ENCODE measurements at places on chromosomes 5 and 9. TPM values are rescaled to one million over a fixed set of nuclear protein-coding genes. Genes with fewer than 3 reads are reported as not detected.

Gene PKD2L2
- total RNA-seq = 0.48 TPM

Gene SLC45A2
- not detected for total RNA-seq

DNA sequence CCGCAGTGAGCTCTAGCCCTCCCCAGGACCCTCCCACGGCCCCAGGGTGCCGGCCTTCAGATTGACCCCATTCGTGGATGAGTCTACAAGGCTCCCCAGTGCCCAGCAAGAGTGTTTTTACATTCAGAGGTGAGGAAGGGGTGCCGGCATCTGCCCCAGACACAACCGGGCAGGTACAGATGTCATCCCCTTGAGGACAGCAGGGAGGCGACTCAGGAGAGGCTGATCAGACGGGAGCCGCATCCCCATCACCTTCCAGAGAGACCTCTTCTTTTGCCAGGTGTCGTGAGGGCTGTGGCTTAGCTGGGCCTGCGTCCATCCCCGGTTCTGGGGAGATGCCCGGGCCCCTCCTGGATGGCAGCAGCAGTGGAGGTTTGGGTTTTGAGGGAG, 4.3 kb upstream of the LRRC14B start:
- DNase-seq = peak; percentile 24

DNA sequence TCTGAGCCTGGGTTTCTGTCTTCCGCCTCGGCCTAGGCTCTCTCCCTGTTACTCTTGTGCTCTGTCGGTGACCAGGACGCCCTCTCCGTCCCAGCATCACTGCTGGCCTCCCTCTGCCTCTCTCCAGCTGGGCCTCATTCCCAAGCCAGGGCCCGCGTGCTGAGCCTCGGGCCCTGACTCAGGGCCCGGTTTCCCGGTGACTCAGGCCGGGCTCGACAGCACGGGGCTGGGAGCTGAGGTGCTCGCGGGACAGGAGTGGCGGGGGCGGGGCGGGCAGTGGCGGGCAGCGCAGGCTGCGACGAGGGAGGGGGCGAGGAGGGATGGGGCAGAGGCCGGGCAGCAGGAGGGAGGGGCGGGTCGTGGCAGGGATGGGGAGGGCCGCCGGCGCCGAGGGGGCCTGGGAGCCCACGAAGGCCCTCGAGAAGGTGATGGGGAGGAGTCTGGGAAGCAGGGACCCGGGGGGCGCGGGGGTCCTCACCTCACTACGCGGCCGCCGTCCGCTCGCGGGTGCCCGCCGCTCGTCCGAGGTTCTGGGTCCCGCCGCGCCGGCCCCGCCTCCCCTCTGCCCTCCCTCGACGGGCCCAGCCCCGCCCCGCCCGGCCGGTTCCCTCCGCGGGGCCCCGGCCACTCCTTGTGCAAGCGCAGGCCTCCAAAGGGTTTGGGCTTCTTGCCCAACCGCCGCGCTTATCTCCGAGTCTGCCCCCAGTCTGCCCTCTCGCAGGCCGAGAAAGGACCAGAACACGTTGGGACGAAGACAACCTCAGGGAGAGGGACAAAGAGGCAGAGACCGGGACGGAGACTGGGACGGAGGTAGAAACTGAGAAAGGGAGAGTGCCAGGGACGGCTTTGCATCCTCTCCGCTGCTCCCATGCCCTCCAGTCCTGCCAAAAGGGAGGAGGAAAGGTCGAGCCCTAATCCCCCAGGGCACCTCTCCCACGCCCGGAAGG, at the start of gene ARAP3:
Gene ARAP3, minus strand, starts transcription at position 536 of the 947 bp plus-strand sequence. CDS start 1,744 bp downstream, outside the sequence.
- DNase-seq = peak; percentile 94

DNA sequence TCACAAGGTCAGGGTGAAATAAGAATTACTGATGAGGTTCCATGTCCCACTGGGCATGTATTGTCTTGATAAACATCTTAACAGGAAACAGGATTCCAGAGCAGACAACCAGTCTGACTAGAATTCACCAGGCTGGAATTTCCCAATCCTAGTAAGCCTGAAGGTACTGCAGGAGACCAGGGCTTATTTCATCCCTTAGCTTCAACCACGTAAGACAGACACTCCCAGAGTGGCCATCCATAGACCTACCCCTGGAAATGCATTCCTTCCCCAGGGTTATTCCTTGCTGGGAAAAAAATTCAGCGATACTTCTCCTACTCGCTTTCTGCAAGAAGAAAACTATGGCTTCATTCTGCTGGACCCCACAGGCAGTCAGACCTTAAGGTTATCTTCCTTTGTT, 785.4 kb downstream of the NR2F1-AS1 start:
- no peak for DNase-seq

DNA sequence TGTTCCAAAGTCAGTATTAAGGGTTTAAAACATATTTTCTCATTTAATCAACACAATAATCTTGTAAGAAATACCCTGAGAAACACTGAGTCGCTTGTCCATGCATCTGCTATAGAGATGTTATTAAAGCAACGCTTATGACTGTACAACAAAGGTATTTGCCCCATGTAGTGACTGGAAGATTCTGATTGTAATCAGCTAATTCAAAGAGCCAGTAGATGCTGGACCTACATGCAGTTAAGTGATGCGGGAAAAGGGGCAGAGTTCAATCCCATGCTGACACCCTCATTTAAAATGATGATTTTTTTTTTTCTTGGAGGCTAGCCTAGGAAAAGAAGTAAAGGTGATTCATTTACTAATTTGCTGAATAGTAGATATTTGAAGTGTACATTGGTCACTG, 149.3 kb upstream of the MTAP start:
- no peak for DNase-seq

DNA sequence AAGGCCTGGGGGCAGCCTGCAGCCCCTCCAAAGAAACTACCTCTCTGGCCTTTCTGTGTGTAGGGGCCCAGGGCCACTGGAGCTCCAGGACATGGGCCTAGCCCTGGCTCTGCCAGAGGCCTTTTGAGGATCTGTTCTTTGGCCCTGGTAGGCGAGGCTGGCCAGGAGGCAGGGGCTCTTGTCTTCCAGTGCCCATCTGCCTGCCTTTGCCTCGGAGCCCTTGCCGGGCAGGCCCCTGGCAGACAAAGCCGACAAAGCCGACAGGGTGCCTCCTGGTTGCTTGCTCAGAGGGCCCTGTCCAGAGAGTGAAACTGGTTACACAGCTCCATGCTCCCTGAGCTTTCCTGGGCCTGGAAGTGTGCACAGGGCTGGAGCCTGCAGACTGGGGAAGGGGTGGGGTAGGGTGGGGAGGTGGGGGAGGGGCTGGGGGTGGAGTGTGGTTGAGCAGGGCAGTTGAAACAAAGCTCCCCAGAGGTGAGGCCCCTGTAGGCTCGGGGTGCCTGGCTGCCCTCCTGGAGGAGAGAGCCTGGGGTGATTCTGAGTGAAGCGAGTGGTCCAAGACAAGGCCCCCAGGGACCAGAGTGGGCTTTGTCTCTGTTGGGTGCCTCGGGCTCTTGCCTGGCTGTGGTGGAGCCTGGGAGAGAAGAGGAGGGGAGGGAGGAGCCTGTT, 29.3 kb downstream of the PTPA start:
- DNase-seq = peak; percentile 66

GRCh38 chr9:122846371-122846940, 18.1 kb upstream of the PDCL start:
- no peak for DNase-seq

- no peak for DNase-seq
These were observed 58.7 kb upstream of the ERBIN start for GRCh38 chr5:65867542-65868195.

DNA sequence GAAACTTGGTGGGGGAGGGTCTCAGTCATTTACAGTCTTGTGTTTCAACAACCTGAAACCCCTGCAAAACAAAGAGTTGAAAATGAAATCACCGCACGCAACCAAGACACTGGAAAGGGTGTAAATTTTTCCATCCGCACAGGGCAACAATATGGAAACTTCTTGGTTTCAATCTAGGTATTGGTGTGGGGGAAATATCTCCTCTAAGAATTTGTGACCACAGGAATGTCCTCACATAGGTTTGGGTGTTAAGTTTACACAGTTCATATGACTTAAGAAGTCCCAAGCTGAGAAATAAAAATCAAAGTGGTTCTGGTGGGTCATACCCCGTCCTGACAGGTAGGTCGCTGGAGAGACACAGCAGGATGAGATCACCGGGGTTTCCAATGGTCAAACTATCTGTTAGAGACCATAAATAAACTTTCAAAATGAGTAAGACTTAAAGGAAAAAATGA, 51.9 kb upstream of the PIP5K1B start:
- no peak for DNase-seq

All from Right ventricle myocardium superior (tissue), 1 donor.